ENCODE measurements at places on chromosomes 7 and 10.
A peak's percentile ranks its signal among the peaks of the same experiment; 100 is the strongest.

GRCh38 chr7:130719541-130719940, 14.5 kb downstream of the KLF14 start:
- DNase-seq = no peak

- DNase-seq = no peak
Observed at GRCh38 chr7:146772601-146773000, 656.0 kb downstream of the CNTNAP2 start.

DNA sequence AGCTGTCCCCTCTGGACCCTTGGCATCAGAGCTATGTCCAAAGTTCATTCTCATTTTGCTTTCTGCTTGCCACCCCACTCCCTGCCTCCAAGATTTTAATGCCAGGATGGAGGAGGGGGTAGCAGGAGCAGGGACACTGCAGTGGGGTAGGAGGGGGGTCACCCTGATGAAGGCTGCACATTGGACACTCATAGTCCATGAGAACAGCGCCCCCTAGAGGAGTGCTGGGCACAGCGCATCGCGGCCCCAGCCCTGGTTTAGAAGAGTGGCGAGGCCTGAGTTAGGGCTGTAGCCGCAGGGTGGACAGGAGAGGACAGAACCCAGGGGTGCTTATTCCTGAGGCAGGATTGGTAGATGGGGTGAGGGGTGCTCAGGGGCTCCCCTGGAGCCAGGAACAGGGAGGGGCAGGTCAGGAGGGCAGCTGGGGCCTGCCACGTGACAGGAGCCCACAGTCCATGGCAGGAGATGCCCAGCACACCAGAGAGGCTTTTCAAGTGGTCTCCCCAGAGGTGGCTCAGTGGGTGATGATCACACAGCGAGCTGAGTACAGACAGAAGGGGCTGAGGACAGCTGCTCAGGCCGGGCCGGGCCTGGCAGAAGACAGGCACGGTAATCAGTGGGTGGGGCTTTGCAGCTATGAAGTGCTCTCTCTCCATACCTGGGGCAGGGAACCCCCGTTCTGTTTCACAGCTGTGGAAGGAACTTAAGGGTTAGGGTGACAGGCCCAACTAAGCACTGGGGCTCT, 71.4 kb downstream of the NEURL1 start:
- no peak for DNase-seq

- DNase-seq = no peak
Observed at GRCh38 chr7:139749545-139749944, 28.3 kb downstream of the HIPK2 start.

DNA sequence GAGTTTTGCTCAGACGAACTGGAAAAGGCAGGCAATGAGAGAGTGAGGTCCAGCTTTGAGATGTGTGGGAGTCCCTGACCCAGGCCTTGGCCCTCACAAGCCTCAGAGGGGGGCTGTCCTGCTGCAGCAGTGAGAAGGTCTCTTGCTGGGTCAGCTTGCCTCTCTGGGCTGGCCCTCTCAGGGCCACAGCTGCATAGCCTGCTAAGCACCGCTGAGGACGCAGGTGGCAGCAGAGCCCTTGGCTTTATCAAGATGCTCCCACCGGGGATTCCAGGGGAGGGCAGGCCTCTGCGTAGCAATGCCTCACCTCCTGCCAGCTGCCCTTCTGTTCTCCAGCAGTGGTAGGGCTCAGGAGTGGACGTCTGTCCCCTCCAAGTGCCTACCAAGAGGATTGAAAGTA, 128.7 kb downstream of the COBL start:
- peak; percentile 12 for DNase-seq

DNA sequence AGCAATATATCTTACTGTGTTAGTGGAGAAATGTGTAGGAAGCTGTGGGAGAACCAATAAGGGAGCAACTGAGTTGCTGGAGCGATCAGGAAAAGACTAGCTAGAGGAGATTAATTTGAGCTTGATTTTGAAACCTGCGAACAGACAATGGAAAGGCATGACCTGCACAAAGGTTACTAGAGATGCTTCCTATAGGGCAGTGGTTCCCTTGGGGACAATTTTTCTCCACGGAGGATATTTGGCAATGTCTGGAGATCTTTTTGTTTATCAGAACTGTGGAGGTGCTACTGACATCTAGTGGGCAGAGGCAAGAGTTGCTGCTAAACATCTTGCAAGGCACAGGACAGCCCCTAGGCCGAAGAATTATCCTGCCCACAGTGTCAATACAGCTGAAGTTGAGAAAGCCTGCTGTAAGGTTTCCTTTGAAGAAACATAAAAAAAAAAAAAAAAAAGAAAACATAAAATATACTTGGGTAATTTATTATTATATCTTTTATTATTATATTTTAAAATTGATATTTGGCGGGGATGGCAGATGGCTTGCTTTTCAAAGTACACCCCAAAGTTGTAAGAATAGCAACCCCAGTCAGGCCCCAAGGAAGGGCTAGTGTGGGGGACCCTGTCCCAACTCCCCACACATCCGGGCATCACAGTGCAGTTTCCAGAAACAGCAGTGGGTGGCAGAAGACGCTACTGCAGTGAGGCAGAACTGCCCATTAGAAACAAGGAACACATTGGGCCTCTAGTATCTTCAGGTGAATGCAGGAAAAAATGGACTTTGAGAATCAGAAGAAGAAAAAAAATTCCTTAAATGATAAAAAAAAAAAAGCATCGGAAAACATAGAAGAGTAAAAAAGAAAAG, 481.6 kb downstream of the SH2D4B start:
- no peak for DNase-seq

DNA sequence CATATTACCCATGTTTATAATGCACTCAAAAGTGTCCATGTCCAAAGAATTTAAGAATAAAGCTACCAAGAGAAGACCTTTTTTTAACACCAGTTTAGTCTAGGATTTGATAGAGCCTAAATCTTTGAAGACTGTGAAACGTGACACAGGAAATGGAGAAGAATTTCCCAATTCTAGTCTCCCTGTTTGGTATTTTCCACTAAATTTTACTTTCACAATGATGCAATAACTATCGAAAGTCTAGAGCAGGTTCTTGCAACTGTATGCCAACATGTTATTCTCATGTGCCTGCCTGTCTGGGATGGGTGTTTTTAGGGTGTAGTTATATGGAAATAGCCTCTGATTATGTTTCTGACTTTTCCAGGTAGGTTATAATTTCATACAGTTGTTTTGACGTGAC, 6.9 kb upstream of the MXI1 start:
- DNase-seq = no peak

DNA sequence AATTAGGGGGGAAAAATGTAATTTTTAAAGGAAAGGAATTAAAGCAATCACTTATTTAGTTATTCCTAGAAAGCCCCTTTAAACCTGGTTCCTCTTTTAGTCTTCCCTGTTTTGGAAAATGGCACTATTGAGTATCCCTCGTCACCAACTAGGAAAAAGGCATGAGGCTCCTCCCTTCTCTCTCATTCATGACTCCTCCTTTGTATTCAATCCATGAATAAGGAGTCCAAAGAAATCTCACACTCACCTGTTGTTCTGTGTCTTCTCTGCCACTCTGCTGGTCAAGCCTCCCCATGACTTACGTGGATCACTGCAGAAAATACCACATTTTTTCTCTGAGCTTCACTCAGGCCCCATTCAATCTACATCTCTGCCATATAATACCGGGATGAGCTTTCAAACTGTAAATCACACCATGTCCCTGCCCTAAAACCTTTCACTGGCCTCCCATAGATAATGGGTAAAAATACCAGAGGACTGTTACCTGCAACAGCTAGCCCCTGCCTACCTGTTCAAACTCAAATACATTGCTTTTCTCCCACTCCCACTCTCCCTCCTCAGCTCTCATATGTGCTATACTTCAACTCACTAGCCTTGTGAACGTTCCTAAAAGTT, 5.5 kb upstream of the VWDE start:
- no peak for DNase-seq

- no peak for DNase-seq
Observed at GRCh38 chr10:132877473-132877872, 64.9 kb downstream of the CFAP46 start.

GRCh38 chr10:101143345-101143630, 12.2 kb downstream of the TLX1 start:
- no peak for DNase-seq

- DNase-seq = no peak
Observed at GRCh38 chr10:104259456-104259855, 4.8 kb downstream of the GSTO1 start.

- DNase-seq = no peak
Observed at GRCh38 chr10:80769700-80770160, 232.0 kb downstream of the SH2D4B start.

- no peak for DNase-seq
Observed at GRCh38 chr7:141043616-141044015, 28.9 kb upstream of the MRPS33 start.

- no peak for DNase-seq
Observed at GRCh38 chr7:43553999-43554398, 28.9 kb upstream of the STK17A start.

All from NCI-H2107 (cell line).